HCT116 (cell line): ENCODE measurements at places on chromosomes 11 and 22.

DNA sequence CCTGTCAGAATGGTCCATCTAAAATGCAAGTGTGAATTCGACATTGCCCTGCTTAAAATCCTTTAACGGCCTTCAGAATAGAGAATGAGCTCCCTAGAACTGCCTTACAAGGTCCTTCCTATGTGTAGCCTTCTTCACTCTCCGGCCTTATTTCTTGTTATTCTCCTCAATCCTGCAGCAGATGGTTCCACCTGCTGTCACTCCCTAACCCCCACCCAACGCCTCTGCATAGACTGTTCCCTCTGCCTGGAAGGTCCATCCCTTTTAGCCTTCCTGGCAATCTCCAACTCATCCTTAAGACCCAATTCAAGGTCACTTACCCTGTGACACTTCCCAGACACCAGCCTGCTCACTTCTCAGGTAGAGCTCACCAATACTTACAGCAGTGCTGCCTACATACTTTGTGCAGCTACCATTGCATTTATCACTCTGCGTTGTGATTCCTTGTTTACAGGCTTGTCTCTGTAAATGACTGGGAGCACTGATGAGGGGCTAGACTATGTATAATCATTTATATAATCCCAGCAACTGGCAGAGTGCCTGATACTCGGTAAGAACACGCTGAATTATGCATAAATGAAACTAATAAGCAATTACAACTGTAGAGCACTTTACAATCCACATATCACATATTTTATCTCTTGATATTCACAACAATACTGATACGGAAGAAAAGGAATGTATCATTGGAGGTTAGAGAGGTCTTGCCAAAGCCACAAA, 58.9 kb downstream of the CLPB start:
- DNase-seq = no peak

DNA sequence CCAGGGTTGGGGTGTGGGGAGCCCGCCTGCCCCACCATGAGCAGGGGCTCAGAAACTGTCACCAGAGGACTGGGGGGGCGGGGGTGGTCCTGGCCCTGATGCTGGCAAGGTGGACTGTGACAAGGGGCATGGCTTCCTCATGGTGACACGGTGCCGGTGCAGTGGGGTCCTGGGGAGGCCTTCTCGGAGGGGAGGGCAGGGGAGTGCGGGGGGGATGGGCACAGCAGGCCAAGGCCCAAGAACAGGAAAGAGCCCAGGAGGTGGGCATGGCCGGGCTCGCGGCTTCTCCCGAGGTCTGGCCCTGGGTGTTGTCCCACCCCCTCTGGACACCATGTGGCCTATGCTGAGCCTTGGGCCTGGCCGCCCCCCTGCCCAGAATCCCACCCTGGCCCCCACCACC, 47.2 kb downstream of the MOB2 start:
- DNase-seq = no peak

DNA sequence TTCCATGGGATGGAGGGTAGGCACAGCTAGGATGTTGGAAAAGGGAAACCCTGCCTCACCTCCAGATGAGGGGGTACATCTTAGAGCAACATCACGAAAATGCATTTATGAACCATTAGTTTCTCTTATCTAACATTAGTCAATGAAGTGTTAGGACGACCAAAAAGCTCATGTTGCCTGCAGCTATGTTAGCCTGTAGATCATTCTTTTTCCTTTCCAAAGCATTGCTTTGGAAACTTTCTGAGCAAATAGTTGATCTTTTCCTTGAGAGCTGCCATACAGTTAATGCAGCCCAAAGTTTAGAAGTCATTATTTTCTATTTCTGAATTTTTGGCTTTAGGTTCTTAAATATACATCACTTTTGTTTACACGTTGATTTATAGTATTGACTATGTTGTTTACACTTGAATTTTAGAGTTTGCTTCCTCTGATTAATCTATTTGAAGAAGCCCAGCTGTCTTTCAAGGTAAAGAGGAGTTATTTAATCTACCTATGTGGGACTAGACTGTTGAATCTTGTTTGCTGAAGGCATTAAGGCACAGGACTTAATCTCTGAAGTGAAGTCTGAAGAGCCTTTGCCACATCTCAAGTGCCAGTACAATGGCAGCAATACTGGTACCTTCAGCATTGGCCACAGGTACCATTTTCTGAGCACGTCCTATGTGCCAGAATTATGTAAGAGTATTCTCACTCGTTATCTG, 11.0 kb downstream of the POU2AF3 start:
- no peak for DNase-seq

GRCh38 chr22:40819599-40820140, 524 bp upstream of the SLC25A17 start:
- DNase-seq = no peak

DNA sequence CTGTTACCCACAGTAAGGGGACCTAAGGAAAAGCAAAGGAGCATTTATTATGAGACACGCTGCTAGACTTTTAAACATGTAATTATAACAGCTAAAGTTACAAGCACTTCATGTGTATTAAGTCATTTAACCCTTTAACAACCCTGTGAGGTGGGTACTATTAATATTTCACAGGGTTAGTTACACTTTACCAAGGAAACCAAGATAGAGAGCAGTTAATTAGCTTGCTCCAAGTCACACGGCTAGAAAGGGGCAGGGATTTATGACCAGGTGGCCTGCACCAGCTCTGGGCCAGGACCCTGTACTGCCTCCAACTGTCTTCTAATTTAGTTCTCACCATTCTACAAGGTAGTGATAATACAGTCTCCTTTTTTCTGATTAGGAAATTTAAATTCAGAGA, 74.9 kb downstream of the RPL27A start:
- no peak for DNase-seq

- DNase-seq = peak; percentile 13
These were observed 2.5 kb downstream of the ROBO3 start for GRCh38 chr11:124867700-124868099.

DNA sequence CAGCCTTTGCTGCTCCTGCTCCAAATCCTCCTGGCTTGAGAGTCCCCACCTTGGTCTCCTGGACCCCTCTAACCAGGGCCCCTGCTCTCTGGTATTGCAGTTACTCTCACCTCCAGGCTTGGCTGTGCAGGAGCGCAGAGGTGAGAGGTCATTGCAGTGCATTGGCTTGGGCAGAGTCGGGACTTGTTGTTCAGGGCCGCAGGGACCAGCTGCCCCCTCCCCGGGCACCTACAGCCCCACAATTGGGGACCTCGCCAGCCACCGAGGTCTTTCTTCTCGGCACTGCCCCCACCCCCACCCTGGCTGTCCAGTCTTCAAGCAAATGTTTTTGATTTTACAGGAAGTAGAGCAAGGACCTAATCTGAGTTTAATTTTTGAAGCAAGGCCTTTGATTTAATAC, 65.5 kb upstream of the FGF3 start:
- no peak for DNase-seq

- no peak for DNase-seq
These were observed 36.0 kb upstream of the COMT start for GRCh38 chr22:19905347-19906276.

DNA sequence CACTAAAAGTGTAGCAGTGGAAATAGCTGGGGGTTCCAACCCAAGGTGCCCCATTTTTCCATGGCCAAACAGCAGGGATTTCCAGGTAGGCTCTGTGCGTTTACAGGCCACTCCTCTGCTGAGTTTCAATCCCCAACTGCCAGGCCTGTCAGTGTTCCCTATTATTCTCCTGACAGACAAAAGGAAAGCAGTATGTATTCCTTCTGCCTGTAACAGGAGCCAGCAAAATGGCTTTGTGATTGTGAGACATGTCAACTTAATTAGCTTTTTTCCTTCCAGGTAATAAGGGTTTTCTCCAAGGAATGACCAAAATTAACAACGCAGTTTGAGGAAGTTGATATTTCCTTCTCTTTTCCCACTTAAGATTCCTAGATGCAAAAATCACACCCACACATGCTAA, 277.1 kb upstream of the MPPED2 start:
- DNase-seq = no peak

- no peak for DNase-seq
These were observed 74.1 kb downstream of the CDKN1C start for GRCh38 chr11:2811206-2812091.

- DNase-seq = no peak
These were observed 32.2 kb downstream of the CSNK2A3 start for GRCh38 chr11:11320825-11321224.

GRCh38 chr11:17593466-17594245, 46.6 kb downstream of the OTOG start:
- DNase-seq = no peak

- no peak for DNase-seq
These were observed 694.1 kb downstream of the BRD1 start for GRCh38 chr22:49133541-49133940.

- DNase-seq = no peak
These were observed 21.0 kb downstream of the WEE1 start for GRCh38 chr11:9594267-9595046.

GRCh38 chr11:8332891-8333290, 69.2 kb upstream of the LMO1 start:
- no peak for DNase-seq

DNA sequence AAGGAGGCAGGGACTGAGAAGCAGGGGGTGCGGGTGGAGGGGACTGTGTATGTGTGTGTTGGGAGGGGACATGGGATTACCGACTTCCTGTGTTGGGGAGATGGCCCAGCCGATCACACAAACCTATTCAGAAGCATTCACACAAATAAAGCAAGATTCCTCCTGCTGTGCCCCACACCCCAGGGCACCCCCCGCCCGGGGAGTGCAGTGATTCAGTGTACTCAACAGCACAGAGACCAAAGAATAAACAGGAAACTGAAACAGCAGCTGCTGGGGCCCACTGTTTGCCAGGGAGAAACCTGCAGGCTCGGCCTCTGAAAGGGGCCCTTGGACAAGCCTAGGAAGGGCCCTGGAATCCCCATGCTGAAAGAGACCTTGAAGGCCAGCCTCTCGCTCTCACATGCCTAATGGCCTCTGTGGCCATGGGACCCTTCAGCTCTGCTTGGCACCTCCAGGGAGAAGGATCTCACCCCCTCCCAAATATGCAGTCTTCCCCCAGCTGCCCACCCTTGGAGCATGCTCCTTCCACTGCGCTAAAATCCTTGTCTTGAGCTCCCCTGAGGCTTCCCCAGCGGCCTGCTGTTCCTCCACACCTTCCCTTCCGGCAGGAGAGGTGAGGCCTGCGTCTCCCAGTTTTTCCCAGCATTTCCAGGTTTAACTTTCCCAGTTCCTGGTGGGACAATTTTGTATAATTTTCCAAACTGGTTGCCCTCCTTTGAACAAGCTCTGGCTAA, 72.9 kb downstream of the CSNK2A3 start:
- DNase-seq = no peak

- no peak for DNase-seq
These were observed 46.0 kb downstream of the CNTN5 start for GRCh38 chr11:99066618-99067317.

GRCh38 chr11:92765965-92766371, 203.5 kb upstream of the MTNR1B start:
- DNase-seq = no peak

GRCh38 chr11:111426617-111427016, 47.5 kb upstream of the POU2AF1 start:
- DNase-seq = no peak

- no peak for DNase-seq
These were observed 12.3 kb downstream of the SMPD1 start for GRCh38 chr11:6402561-6402981.

GRCh38 chr11:47257517-47258316, at the start of gene NR1H3:
Gene NR1H3 (plus strand): TSS chr11:47257996. CDS start chr11:47259217, 1,221 bp downstream.
- no peak for DNase-seq

DNA sequence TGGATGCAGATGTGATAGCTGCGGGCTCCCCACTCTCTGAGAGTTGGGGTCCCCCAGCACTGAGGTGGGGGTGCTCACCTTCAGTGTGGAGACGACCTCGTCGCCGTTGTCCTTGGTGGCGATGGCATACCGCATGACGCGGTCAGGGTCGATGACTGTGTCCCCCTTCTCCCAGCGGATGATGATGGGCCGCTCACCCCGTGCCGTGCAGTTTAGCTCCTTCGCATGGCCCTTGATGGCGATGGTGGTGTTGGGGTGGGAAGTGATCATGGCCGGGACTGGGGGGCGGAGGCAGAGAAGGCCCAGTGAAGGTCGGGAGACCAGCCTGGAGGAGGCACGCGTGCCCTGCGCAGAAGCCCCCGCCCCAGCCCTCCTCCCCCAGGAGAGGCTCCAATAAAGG, 154.2 kb downstream of the CEP164 start:
- DNase-seq = no peak

GRCh38 chr22:44608597-44609399, 93.2 kb upstream of the PRR5 start:
- DNase-seq = no peak

- no peak for DNase-seq
These were observed 11.6 kb upstream of the PDE2A start for GRCh38 chr11:72685560-72686480.

DNA sequence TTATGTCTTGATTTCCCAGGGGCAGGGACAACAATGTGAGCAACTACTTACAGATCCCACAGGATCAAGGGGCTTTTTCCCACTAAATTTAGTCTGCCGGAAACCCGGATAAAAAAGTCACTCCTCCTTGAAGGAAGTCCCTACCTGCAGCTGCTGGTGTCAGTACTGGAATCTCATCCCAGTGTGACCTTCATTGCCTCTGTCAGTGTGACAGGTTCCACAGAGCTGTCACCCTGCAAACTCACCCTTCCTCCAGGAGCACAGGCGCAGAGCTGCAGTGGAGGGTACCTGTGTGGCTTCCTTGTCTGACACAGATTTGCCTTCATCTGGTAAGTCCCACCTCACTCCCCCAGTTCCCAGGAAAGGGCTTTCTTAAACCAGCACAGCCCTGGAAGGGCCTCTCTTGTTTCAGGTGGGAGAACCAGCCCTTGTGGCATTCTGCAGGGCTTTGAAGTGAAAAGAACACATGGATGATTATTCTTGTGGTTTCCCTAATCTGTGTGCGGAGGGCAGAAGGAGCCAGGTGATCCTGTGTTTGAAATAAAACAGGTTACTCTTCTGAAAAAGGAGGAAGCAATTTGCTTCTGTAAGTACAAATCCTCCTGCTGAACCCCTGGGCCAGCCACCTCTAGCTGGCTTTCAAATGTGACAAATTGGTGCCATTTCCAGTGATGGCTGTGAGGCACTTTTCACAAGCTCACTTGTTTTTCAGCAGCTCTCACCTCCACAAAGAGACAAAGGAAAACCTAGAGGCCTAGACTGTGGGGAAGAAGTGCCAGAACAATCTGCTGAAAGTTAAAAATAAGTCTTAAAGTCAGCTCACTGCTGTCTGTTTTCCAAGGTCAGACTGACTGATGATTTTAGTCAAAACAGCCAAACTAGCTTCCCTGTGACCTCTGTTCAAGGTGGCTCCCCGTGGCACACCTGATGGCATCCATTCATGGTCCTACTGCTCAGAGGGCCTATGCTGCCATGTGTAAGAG, 9.2 kb upstream of the PRSS23 start:
- DNase-seq = no peak

DNA sequence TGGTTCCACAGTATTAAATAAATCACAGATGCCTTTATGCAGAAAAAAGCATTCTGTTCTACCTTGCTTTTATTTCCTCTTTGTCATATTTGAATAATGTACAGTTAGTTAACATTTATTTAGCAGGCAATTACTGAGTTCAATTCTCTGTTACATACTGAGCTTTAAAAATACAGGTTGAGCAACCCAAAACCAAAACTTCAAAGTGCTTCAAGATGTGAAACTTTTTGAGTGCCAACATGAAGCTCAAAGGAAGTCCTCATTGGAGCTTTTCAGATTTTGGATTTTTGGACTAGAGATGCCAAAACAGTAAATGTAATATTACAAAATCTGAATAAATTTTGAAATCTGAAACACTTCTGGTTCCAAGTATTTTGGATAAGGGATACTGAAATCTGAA, 54.1 kb downstream of the PDHX start:
- DNase-seq = no peak
